Glomerular endothelial cell (primary cell): ENCODE measurements at places on chromosomes 5 and 9. TPM values are rescaled to one million over a fixed set of nuclear protein-coding genes. Genes with fewer than 3 reads are reported as not detected.

The POU5F2 gene
- 0.97 and 2.7 TPM in 2 replicates for total RNA-seq

The SELENOP gene
- total RNA-seq, result 36.2 and 37.3 TPM in 2 replicates

The PCDHGB4 gene
- total RNA-seq, result 11.1 and 19.5 TPM in 2 replicates

- DNase-seq, result peak; percentile 87
Observed at GRCh38 chr5:148469501-148469935, 85.8 kb downstream of the FBXO38 start.

GRCh38 chr9:21172156-21172555 is 5.7 kb upstream of the IFNA21 start:
- DNase-seq, result no peak

GRCh38 chr9:121156263-121156731 is 45.4 kb downstream of the RAB14 start:
- no peak for DNase-seq

DNA sequence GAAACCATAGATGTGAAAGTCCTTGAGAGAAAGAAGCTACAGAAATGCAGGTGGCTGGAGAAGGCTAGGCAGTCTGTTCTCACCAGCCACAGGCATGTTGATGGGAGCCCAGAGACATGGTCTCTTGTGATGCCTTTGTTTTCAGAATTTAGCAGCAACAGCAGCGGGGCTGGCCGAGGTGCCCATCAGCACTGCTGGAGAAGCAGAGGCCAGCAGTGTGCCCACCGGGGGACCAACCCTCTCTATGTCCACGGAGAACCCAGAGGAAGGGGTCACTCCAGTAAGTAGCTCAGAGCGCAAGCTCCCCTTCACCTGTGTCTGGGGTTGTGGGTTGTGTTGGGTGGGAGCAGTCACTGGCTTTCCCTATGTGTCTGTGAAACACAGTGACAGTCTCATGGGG is 59.6 kb downstream of the COL15A1 start:
- DNase-seq, result no peak

DNA sequence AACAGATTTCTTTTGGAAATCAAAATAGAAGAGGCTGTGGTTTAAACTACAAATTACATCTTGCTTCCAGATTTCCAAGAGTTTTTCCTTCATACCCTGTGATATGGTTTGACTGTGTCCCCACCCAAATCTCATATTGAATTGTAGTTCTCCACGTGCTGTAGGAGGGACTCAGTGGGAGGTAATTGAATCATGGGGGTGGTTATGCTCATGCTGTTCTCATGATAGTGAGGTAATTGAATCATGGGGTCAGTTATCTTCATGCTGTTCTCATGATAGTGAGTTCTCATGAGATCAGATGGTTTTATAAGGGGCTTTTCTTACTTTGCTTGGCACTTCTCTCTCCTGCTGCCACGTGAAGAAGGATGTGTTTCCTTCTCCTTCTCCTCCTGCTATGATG is 687.0 kb upstream of the ZNF608 start:
- DNase-seq, result no peak
